ENCODE measurements at places on chromosomes 12 and 14. TPM values are rescaled to one million over a fixed set of nuclear protein-coding genes. Genes with fewer than 3 reads are reported as not detected.

LRP1-AS gene
- total RNA-seq, result not detected

SERPINA9 gene
- 2.0 TPM for total RNA-seq

KRT82 gene
- not detected for total RNA-seq

KRT2 gene
- 2.0 TPM for total RNA-seq

SYNDIG1L gene
- not detected for total RNA-seq

- H3K36me3 ChIP-seq, result no peaks in the 10 kb centered on the region
- H3K4me3 ChIP-seq, result no peak overlapping the region
- H3K27me3 ChIP-seq, result no peaks in the 10 kb centered on the region
- no peaks in the 10 kb centered on the region for H3K4me1 ChIP-seq
Observed at GRCh38 chr12:109637348-109637747, 63.8 kb downstream of the MVK start.

DNA sequence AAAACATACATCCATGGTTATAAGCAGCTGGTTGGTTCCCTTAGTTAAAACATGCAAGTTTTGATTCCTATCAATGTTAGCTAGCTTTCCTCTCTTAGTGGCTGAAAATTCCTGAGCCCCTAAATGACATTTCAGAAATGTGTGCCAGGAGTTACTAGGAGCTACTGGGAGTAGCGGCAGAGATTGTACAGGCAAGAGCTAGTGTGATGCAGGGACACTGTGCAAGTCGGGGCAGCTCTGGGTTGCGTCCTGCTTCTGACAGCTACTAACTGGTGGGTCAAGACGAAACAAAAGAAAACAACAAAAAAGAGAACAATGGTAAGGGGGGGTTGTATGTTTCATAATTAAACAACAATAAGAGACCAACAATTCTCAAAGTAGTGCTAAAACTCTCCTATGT is 35.4 kb downstream of the LRIG3 start:
- H3K27me3 ChIP-seq, result no peaks in the 10 kb centered on the region
- peaks cover 11% of the 10 kb centered on the region for H3K4me1 ChIP-seq
- no peak overlapping the region for H3K4me3 ChIP-seq
- DNase-seq, result no peak
- no peak overlapping the region for H3K27ac ChIP-seq

- H3K36me3 ChIP-seq, result no peaks in the 10 kb centered on the region
- H3K4me1 ChIP-seq, result peaks cover 8% of the 10 kb centered on the region
- no peaks in the 10 kb centered on the region for H3K27me3 ChIP-seq
- H3K4me3 ChIP-seq, result no peak overlapping the region
Observed at GRCh38 chr14:67679006-67679405, 4.6 kb upstream of the VTI1B start.

DNA sequence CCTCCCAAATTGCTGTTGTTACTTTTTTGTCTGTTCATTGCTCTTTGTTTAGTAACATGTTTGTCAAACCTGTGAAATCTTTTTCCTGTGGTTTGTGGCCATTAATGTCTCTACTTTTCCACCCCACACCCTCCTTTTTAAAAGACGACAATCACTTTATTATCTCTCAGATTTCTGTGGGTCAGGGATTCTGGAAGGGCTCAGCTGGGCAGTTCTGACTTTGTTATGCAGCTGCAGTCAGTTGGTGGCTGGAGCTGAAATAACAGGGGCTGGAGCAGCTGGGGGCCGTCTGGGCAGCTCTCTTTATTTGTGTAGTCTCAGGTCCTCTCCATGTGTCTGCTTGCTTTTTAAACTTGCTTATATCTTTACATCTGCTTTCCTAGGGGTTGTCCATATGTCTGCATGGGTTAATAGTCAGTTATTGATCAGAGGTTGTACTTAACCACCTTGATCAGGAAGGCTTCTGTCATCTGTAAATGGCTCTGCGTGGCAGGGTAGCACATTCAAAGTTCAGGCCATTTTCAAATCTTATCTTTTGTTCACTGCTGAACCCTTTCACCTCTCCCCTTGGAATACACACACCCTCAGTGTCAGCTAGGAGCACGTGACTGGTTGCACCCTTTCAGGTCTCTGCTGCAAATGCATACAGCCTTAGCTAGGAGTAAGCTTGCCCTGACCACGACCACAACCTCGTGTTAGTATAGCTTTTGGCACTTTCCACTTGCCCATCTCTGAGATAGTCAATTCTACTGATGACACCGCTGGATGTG is 27.9 kb downstream of the BORCS5 start:
- no peaks in the 10 kb centered on the region for H3K36me3 ChIP-seq
- no peak overlapping the region for H3K4me3 ChIP-seq
- peaks cover 6% of the 10 kb centered on the region for H3K4me1 ChIP-seq
- no peak for DNase-seq
- H3K27me3 ChIP-seq, result no peaks in the 10 kb centered on the region

GRCh38 chr14:56810147-56810719 is at the start of gene OTX2:
Gene OTX2, minus strand, starts transcription at chr14:56810479. Its CDS starts 5,023 bp downstream, at chr14:56805456.
- H3K36me3 ChIP-seq, result no peaks in the 10 kb centered on the region
- H3K4me3 ChIP-seq, result no peak within 1 kb of the TSS
- DNase-seq, result no peak
- H3K4me1 ChIP-seq, result peaks cover 19% of the 10 kb centered on the region
- H3K27ac ChIP-seq, result no peak within 1 kb of the TSS

DNA sequence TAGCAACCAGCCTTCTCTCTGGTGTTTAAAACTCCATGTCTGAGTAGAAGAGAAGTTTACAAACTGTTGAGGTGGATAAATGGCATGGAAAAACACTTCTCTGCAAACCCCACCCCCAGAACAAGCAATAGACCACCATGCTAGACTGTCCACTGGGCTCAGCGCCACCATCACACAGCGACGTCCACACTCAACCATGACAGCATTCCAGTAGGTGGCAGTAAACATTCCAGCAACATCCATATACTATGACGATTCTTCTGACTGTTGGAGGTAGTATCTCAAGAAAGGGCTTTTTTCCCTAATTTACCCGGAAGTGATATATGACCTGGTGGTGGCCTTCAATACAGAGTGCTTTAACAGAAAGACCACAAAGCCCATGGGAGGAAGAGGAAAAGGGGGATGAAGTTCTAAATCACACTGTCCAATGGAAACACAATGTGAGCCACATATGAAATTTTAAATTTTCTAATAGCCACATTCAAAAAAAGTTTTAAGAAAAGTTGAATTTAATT is 152.2 kb downstream of the SLC15A4 start:
- H3K27ac ChIP-seq, result no peak overlapping the region
- H3K27me3 ChIP-seq, result no peaks in the 10 kb centered on the region
- no peak for DNase-seq
- H3K4me3 ChIP-seq, result no peak overlapping the region
- no peaks in the 10 kb centered on the region for H3K36me3 ChIP-seq

DNA sequence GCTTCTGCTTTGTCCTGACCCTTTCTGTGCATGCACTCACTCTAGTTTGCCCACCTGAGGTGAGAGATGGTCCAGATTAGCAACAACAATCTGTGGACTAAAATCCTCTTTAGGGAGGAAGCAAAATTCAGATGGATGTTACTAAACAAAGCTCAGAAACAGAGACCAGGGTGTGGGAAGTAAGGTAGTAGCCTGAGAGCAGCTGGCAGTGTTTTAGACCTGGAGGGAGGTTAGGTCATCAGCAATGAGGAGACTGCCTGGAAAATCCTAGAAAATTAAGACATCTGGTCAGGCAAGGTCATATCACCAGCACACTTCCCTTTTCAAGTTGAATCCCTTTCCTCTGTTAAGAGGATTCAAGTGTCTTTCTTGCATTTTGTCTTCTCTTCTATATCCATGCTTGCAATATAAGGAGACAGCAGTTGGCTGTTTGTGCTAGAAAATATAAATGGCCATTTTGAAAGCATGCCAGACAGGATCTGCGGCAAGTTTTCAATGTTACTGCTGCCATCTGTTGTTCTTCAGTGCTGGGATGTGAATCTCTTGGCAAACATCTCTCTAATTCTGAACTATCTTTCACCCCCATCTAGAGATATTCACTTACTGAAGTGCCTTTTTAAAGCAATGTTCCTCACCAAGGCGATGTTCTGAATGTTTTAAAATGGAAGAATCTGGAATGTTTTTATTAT is 266.4 kb downstream of the NAV3 start:
- H3K4me1 ChIP-seq, result peaks cover 10% of the 10 kb centered on the region
- no peak overlapping the region for H3K27ac ChIP-seq
- H3K4me3 ChIP-seq, result no peak overlapping the region
- no peak for DNase-seq
- no peaks in the 10 kb centered on the region for H3K27me3 ChIP-seq
- H3K36me3 ChIP-seq, result no peaks in the 10 kb centered on the region

- H3K4me3 ChIP-seq, result no peak overlapping the region
- H3K27ac ChIP-seq, result no peak overlapping the region
- H3K27me3 ChIP-seq, result no peaks in the 10 kb centered on the region
- no peak for DNase-seq
Observed at GRCh38 chr14:76097547-76097946, 54.2 kb upstream of the GPATCH2L start.

DNA sequence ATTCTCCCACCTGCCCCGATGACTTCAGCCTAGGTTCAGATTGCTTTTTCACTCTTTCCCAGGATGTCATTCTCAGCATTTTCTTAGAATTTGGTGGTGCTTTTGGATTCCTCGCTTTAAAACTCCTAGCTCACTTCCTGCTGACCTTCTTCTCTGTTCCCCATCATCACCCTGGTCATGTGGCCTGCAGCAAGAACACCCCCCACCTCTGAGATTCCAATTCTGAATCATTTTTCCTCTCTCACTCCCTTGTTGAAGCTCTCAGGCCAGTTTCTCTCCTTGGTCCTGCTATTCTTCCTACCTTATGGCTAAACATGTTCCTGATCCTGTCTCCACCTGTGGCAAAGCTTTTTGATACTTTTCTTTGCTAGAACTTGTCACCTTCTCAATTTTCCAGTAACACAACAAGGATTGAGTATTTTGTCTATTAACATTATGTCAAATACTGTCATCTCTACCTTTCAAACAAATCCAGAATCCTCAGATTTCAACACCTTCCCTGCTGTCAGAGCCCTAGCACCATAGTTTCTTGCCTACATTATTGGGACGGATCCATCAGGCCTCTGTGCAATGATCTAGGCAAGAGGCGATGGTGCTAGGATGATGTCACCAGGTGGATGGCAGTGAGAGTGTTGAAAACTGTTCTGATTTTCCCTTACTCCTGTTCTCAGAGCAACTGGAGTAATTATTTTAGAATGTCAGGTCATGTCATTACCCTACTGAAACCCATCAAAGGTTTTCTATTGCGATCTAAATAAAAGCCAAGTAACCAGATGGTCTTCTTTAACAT is 233.7 kb downstream of the MON2 start:
- peaks cover 27% of the 10 kb centered on the region for H3K4me1 ChIP-seq
- H3K4me3 ChIP-seq, result no peak overlapping the region
- no peak overlapping the region for H3K27ac ChIP-seq
- H3K27me3 ChIP-seq, result no peaks in the 10 kb centered on the region
- H3K36me3 ChIP-seq, result no peaks in the 10 kb centered on the region
- DNase-seq, result no peak

DNA sequence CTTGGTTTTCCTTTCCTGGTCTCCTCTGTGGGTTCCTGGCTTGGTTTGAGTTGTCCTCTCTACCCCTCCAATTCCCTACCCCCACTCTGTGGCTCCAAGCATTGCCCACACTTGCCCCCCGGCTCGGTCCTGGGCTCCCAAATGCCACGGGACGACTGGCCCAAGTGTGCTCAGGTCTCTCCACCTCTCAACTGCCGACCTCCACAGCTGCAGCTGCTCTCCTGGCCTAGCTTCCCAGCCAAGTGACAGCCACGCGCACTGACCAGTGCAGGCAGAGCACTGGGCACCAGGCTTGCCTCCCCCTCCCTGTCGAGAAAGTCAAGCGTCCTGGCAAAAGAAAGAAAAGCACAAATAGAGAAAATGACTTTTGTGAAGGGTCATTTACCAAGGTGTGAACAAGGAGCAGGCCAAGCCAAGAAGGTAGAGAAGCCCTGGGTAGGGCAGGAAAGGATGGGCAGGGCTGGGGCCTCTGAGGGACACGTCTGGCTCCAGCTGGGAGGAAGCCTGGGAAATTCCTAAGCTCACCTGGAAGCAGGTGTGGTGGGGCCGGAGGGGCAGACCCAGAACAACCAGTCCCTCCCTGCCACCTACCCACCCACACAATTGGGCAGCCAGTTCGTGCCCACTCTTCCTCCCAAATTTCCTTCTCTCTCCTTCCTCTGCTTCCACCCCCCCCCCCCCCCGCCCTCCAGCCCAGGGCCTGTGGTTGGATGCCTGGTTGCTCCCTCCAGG is 1.8 kb upstream of the CEP170B start:
- H3K27ac ChIP-seq, result no peak overlapping the region
- no peak for DNase-seq
- H3K36me3 ChIP-seq, result no peaks in the 10 kb centered on the region
- H3K4me3 ChIP-seq, result peak overlapping the region; percentile 70
- H3K4me1 ChIP-seq, result peaks cover 32% of the 10 kb centered on the region
